ENCODE measurements at places on chromosomes 11 and 22.

DNA sequence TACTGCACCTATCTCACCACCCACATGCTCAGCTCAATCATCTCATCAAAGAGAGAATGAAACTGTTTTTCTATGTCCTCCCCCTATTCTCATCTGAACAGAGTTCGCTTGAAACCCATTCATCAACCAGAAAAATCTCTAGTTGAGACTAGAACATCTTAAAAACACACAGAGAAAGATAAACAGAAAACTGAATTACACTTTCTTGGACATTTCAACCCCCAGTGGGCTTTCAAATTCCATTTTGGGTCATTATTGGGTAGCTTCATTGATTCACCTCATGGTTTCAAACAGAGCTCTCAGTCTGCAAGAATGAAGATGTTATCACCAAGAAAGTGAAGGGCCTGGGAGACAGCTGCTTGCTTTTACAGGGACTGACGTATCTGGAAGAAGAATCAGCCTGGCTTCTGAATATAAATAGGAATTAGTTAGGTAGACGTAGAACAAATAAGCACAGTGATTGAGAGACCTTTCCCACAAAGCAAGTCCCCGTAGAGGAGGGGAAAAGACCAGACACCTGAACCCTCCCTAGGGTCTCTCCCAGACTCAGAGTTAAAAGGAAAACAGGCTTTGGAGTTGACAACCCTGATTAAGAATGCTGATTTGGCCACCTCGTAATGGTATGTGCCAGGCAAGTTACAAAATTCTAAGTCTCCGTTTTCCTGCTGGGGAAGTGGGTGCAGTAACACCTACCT lies 155.7 kb downstream of the BBOX1 start:
- no peak for DNase-seq

DNA sequence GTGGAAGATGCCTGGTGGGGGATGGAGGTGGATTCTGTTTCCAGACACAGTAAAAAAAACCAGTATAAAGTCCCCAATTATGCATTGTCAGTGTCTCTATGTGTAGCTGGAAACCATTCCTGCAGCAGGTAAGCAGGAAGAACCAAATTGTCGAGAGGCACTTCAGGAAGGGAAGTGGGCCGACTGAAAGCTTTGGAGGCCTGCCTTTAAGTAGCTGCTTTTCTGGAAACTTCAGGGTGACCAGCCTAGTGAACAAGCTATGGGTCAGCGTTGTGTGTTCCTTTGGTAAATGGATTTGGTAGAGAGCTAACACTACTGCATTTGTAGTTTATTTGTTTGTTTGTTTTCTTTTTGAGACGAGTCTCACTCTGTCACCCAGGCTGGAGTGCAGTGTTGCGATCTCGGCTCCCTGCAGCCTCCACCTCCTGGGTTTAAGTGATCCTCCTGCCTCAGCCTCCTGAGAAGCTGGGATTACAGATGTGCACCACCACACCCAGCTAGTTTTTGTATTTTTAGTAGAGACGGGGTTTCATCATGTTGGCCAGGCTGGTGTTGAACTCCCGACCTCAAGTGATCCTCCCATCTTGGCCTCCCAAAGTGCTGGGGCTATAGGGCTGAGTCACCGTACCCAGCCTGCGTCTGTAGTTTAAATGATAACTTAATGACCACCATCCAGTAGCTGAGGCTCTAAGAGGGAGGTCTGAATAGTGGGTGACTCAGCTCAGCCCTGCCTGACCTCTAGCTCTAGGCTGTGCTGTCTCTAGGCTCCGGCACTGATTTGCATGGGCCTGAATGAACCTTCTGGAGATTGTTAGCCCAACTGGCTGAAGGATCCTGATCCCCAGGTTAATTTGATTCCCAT lies 12.8 kb downstream of the PTPRJ start:
- DNase-seq = no peak

- DNase-seq = no peak
Measured at GRCh38 chr11:77154381-77155081, 26.5 kb downstream of the MYO7A start.

DNA sequence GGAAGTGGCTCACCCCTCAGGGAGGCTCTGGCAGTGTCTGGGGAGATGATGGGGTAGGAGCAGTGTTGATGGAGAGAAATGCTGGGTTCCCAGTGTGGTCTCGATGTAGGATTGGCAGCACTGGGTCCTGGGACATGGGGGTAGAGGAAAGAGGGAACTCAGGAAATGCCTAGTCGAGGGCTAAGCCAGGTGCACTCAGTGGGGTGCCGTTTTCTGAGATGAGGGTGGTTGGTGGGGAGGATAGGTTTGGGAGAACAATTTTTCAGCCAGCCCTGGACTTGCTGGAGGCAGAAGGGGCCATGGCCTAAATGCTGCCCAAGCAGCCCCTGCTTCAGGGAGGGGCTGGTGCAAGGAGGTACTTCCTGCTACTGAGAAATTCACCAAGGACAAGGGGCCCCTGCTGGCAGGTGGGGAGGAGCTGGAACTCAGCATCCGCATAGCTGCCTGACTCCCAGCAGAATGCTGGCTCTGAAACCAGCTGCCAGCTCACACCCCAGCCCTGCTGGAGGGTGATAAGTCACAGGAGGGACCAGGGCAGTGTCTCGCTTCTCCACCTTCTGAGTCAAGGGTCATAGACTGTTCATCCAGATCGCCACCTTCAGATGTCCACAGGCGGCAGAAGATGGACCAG lies 6.0 kb downstream of the CCDC157 start:
- DNase-seq = no peak

DNA sequence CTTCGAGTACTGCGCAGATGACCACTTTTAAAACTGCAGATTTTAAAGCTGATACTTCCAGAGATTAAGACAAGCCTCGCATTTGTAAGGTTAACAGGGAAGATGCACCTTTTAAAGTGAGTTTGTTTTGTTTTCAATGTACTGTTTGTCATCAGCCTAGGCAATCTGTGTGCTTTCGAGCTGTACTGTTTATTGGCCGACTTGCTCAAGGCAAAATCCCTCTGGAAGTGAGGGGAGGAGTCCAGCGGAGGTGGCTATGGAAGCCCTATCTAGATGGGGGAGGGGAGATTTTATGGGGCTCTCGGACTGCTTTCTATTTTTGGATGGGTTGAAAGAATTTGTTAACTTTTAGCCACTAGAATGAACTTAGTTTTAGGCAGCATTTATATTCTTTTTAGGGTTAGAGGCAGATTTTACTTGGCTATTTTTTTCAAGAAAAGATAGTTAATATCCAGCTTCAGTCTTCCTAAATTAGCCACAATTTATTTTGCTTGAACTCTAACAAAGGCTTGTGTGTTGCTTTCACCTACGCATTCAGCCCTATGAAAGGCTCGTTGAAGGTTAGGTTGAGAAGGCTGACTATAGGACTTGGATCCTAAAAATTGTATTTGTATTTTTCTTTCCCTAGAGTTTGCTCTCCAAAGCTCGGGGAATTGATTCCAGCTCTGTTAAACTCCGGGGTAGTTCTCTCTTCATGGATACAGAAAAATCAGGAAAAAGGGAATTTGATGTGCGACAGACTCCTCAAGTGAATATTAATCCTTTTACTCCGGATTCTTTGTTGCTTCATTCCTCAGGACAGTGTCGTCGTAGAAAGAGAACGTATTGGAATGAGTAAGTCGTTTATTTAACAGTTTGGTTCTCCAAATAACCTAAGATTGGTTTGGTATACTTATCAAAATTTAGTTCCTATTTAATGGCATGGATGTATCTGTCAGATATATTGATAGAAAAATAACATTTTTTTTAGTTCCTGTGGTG lies 2.1 kb downstream of the WEE1 start:
- no peak for DNase-seq
